Fibroblast of lung (primary cell): ENCODE measurements at places on chromosomes 3 and 15.

GRCh38 chr3:111069974-111070771, 1.4 kb upstream of the NECTIN3 start:
- peak overlapping the region; percentile 92 for H3K4me3 ChIP-seq
- H3K36me3 ChIP-seq = no peaks in the 10 kb centered on the region
- peak; percentile 31 for DNase-seq
- H3K27ac ChIP-seq = peak overlapping the region; percentile 90

GRCh38 chr3:113268942-113269341, 57.6 kb downstream of the BOC start:
- no peaks in the 10 kb centered on the region for H3K27me3 ChIP-seq
- no peak for DNase-seq
- no peak overlapping the region for H3K27ac ChIP-seq

DNA sequence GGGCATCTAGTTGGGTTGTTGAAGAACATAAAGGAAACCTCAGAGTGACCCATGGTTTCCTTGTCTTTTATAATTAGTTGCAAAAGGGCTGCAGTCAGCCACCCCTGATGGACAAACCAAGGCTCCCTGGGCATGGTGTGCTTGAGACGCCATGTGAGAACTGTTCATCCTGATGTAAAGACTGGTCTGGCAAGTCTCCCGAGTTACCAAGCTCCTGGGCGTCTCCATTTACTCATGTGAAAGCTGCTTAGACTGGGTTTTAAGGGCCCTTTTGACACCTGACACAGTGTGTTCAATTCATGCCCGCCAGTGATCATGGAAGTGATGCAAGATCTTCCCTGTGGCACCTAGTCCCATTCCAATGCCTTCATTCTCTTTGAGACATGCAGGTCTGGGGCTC, 49.4 kb downstream of the GRK7 start:
- H3K4me3 ChIP-seq = no peak overlapping the region
- H3K36me3 ChIP-seq = no peaks in the 10 kb centered on the region
- peaks cover 5% of the 10 kb centered on the region for H3K27me3 ChIP-seq
- no peaks in the 10 kb centered on the region for H3K4me1 ChIP-seq
- no peak for DNase-seq

DNA sequence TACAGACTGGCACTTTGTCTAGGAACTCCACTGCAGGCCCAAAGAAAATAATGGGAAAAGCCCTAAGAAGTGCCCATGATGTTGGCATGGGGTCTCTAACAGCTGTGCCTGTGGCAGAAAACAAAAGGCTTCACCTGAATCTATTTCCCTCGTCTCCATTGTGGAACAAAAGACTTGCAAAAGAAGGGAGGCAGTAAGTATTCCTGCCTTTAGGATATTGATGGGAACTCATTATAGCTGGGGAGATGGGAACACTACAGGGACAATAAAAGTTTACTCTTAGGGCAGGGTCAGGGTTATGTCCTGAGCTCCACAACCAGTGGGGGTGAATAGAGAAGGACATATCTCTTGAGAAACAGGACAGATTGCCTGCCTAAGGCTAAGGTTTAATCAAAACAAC, 930.6 kb upstream of the EPHA6 start:
- H3K4me1 ChIP-seq = no peaks in the 10 kb centered on the region
- no peak for DNase-seq
- H3K27me3 ChIP-seq = no peaks in the 10 kb centered on the region
- no peak overlapping the region for H3K27ac ChIP-seq

GRCh38 chr3:123724306-123724705, 139.5 kb upstream of the HACD2 start:
- no peak overlapping the region for H3K27ac ChIP-seq
- DNase-seq = peak; percentile 56
- H3K36me3 ChIP-seq = peaks cover 12% of the 10 kb centered on the region
- no peaks in the 10 kb centered on the region for H3K27me3 ChIP-seq
- H3K4me3 ChIP-seq = no peak overlapping the region

DNA sequence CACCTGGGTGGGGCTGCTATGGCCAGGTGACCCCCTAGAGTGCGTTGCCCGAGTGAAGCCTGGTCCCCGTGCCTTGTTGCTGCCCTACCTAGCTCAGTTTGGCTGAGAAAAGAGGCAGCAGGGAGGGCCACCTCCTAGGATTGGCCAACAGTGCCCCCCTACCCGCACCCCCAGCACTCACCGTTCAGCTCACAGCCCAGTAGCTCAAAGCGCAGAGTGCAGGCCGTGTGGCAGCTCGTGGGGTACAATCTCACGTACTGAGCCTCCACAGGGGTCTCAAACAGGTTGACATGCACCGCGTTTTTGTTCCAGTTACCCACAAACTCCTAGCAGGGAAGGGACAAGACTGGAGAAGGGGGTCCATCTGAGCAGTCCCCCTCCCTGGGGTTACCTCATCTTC, 7.6 kb downstream of the MFGE8 start:
- no peak overlapping the region for H3K4me3 ChIP-seq
- H3K27ac ChIP-seq = no peak overlapping the region
- no peaks in the 10 kb centered on the region for H3K27me3 ChIP-seq

DNA sequence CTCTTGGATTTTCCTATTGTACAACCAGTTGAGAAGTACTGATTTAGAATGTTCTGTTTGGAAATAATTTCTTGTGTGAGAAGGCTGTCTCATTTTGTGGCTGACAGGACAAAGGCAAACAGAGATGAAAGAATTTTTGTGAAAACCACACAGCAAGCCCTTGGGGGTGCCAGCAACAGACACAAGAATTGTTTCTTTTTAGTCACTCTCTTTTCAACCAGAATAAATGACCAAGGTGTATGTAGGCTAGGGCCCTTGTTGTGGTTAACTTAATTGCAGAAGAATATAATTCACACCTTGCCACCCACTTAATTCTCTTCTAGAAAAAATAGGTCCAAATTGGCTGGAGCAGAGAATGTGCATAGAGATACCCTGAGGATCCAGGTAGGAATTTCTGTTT, 329.4 kb upstream of the TBC1D5 start:
- peak; percentile 30 for DNase-seq
- H3K27ac ChIP-seq = no peak overlapping the region
- H3K36me3 ChIP-seq = no peaks in the 10 kb centered on the region
- no peaks in the 10 kb centered on the region for H3K4me1 ChIP-seq
- H3K4me3 ChIP-seq = no peak overlapping the region
